ENCODE measurements at places on chromosomes 5 and 9.

GRCh38 chr5:39395521-39395920 lies 29.3 kb downstream of the DAB2 start:
- DNase-seq, result no peak

DNA sequence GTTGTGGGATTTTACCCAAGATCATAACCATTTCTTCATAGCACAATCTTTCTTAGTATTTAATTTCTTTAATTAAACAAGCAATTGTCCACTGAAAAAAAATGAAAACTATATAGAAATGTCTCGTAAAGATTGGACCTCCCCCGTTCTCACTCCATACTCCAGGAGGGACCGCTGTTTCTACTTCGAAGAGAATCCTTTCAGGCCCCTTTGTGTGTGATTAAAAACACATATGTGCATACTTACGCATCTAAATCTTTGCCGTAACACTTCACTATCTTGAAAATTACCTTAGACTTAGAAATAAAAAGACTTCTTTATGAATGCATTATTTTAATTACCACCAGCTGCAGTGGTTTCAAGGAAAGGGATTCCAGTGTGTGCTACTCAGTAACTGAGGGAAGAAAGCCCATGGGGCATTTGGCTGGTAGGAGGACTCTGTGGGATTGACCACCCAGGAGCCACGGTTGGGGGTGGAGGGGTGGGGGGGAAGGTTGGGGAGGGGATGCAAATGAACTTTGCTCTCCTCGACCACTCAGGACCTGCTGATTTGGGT lies 209.1 kb downstream of the FAM114A2 start:
- no peak for DNase-seq

GRCh38 chr9:135664801-135665794 lies 2.0 kb downstream of the LCN9 start:
- no peak for DNase-seq

DNA sequence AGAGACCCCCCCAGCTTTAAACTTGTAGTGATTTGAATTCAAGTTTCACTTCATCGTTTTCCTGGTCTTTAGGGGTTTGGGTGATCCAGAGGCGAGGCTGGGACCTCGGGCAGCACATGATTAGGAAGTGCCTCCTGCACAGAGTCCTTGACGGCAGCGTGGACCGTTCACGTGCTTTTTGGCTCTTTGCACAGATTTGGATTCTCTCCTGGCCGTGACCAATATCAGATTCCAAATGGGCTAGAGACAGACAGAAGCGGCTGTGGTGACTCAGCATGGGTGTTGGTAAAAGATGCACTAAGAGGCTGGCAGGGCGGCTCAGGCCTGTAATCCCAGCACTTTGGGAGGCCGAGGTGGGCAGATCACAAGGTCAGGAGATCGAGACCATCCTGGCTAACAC lies 117.2 kb upstream of the CACNA1B start:
- no peak for DNase-seq

DNA sequence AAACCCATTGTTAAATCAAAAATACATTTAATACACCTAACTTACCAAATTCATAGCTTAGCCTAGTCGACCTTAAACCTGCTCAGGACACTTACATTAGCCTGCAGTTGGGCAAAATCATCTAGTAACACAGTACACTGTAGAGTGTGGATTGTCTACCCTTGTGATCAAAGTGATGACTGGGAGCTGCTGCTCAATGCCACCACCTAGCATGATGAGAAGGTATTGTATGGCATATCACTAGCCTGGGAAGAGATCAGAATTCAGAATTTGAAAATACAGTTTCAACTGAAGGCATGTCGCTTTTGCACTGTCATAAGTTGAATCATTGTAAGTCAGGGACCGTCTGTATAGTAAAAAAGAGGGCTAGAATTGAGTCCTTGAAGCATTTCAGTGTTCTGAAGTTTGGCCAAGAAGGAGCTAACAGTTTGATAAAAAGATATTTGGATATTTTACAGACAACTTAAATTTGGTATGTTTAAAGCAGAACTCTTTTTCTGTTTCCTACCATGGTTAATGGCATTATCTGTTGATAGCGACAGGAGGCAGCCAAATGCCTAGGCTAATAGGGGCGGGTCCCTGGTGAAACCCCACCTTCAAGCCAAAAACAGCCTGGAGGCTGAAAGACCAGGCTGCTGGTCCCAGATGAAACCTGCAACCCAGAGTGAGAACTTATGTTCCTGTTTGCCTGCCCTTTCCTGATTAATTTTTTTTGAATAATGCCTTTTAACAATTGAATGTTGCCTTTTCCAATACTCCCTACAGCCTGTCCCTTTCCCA lies 23.0 kb downstream of the SMIM15 start:
- DNase-seq, result no peak

- no peak for DNase-seq
Measured at GRCh38 chr5:119896826-119897536, 267.6 kb downstream of the FAM170A start.

DNA sequence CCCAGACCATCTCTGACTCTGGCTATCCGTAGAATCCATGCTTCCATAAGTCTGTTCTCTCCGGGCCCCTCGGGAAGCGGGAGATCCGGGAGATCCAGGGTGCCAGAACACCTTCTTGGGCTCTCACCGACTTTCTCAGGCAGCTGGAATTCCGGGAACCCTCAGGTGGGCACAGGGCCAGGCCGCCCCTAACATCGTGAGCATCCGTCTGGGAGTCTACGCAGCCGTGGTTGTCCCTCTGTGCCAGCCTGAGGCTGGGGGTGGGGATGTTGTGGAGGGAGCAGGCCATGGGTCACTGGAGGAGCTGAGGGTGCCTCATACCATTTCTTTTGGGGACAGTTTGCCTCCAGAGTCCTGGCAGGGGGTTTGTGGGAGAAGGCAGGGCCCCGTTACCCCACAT lies 92.3 kb upstream of the COL5A1 start:
- DNase-seq, result no peak

DNA sequence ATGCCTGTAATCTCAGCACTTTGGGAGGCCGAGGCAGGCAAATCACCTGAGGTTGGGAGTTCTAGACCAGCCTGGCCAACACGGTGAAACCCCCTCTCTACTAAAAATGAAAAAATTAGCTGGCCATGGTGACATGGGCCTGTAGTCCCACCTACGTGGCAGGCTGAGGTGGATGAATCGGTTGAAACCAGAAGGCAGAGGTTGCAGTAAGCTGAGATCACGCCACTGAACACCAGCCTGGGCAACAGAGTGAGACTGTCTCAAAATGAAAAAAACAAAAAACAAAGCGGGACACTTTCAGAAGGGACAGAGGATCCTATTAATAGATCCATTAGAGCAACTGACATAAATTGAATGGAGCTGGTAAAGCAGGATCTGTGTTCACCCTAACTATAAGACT lies 89.6 kb upstream of the SGCD start:
- DNase-seq, result no peak

DNA sequence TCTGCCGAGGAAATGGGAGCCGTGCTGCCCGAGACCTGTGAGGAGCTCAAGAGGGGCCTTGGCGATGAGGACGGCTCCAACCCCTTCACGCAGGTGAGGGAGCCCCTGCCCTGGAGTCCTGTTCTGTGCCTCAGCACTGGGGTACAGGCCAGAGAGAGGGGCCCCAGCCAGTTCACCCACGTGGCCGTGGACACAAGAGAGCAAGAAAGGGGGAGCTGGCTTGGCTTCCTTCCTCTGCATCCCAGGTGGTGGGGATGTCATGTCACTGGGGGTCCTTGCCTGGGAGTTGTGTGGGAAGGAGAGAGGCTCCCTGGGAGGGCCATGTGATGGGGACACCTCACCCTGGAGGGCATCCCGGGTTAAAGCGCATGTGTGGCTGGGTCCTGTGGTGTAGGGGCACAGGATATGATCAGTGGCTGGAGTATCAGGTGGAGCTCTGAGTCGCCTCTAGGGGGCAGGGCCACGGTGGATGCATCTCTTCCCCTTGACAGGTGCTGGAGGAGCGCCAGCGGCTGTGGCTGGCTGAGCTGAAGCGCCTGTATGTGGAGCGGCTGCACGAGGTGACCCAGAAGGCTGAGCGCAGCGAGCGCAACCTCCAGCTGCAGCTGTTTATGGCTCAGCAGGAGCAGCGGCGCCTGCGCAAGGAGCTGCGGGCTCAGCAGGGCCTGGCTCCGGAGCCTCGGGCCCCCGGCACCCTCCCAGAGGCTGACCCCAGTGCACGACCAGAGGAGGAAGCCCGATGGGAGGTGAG lies 7.5 kb downstream of the N4BP3 start:
- no peak for DNase-seq

DNA sequence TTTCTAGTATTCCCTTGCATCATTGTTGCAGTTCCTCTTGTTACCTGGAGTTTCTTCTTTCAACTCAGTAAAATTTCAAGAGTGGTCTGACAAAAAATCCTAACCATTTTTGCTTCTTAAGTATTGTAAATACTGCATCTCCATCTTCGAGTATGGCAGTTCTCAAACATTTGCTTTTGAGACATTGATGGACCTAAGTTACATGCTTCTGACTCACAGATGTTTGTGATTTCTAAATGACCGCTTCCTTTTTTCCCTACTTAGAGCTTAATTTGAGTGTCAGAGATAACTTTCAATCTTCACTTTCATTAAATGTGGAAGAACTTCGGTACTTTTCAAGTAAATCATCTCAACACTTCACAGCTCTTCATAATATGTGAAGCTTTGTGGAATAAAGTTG lies 4.2 kb downstream of the UHRF2 start:
- DNase-seq, result no peak

DNA sequence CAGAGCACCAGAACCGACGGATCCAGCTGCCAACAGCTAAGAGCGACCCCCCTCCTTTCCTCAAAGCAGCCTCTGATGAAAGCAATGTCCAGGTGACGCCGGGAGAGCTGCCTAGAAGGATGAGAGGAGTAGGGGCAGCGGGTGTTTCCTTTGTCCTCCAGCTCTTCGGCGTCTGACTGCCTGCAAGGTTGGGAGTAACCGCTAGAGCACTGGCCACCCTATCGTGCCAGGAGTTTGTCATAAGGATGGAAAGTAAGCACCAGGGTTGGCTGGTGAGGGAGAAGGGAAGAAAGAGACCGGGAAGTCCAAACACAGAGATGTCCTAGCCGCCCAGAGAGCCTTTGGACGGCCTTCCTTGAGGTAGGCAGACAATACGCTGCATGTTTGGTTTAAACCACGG lies 10.8 kb downstream of the MRPL36 start:
- no peak for DNase-seq

DNA sequence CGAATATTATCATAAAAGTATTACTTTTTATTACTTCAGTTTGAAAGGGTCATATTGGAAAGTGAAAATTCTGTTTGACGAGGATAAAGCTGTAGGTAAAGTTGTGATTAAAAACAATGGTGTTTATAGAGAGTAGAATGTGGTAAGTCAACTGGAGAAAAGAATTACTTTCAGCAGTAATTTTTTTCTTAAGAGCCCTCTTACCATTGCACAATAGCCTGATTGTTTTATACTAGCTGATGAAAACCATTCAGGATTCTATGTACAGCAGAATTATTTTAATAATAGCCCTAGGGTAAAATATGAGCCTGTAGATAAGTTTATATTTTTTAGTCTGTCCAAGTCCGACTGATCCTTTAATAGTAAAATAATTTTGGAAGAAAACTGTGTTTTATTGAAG lies 16.6 kb downstream of the CDC42SE2 start:
- no peak for DNase-seq

DNA sequence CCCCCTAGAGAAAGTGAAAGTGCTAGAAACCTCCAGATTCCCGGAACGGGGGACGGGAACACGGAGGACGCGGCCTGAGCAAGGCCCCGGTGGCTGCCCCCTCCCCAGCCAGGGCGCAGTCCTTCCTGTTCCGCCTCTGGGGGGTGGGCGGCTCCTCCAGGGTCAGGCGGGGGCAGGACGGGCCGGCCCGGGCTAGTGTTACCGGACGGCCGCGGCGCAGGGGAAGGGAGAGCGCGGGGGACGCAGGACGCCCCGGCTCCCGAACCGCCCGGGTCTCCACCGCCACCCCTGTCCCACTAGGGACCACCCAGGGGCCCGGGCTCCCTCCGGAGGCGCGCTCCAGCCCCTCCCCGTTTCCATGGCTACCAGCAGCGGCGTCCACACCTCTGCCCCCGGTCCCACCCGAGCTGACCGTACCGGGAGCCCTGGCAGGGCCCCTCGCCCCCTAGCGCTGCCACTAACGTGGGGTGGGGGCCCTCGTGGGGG lies 579 bp downstream of the SLC12A7 start:
- DNase-seq, result no peak

DNA sequence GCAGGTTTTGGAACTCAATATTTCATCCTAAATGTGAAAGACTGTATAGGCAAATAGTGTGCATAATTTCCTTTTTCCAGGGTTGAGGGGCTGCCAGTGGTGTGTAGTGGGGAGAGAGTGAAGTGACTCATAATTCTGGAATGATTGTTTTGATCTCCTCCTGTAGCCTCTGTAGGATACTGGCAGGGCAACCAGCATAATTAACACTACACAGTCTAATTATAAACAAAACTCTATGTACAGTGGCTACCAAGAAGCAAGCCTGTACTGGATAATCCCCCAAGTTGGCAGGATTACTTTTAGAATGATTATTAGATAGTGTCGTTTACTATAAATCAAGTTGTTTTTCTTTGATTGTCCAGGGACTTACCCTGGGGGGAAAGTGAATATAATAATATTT lies 32.2 kb downstream of the LNPEP start:
- no peak for DNase-seq

DNA sequence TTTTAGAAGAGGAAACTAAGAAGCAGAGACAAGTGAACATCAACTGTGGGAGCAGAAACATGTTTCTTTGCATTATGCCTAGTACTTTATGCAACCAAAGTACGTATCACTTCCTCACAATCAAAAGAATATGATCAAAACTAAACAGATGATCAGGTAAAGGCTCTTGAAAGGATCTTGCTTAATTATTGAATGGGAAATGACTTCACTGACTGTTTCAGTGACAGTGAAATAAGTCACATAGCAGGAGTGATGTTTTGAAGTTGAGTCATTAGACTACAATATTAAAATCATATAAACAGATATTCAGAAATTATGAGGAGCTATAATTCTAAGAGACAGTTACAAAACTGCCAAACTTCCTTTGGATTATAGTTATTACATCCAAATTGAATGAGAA lies 527.3 kb downstream of the MTRR start:
- no peak for DNase-seq

DNA sequence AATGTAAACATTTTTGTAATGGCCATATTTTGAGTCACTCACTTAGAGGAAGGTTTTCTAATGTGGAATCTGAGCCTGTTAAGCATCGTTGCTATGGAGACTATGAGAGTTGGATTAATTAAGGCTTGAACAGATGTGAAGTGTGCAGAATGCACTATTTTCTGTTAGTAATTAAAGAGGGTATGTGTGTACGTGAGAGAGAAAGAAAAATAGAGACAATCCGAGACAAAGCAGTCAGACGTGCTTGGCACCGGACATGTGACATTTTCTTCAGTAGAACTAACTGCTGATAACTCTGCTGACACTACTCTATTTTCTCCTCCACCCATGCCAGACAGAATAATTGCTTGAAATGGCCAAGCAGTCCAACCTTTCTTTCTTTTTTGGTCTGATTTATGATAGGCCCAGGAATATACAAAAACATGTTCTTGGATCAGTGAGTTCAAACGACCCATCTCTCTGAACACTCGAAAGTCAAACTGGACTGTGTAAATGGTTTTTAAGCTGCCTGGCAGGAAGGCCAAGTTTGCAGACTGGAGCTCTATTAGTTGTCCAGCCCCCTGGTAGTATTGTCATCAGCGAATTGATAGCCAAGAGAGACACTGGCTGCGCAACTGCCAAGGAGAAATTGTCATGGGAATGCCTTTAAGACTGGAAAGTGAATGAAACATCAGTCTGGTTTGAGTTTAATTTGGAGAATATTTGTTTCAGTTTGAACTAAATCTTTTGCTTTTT lies 322.1 kb downstream of the ARHGEF28 start:
- no peak for DNase-seq

- DNase-seq, result no peak
Measured at GRCh38 chr5:60494635-60495034, 205.3 kb downstream of the DEPDC1B start.

GRCh38 chr9:136626066-136626725 lies 36.5 kb upstream of the EGFL7 start:
- DNase-seq, result no peak
